ENCODE measurements at places on chromosomes 5 and 9.

DNA sequence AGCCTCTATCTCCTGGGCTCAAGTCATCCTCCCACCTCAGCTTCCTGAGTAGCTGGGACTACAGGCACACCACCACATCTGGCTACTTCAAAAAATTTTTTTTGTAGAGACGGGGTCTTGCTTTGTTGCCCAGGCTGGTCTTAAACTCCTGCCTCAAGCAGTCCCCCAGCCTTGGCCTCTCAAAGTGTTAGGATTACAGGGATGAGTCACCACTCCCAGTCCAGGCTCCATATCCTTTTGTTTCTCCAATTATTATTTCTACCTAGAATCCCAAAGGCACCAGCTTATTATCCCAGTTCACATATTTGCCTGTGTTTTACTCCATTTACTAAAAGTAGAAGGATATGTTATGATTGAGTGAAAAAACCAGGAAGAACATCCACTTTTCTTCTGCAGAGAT is 84.9 kb downstream of the TEK start:
- DNase-seq, result no peak

- no peak for DNase-seq
Measured at GRCh38 chr9:89670114-89670513, 65.3 kb downstream of the GADD45G start.

- DNase-seq, result peak; percentile 20
Measured at GRCh38 chr5:16626696-16627264, 10.0 kb upstream of the RETREG1 start.

- DNase-seq, result no peak
Measured at GRCh38 chr5:89435347-89435746, 552.4 kb upstream of the MEF2C start.

- DNase-seq, result no peak
Measured at GRCh38 chr9:128554155-128554862, 1.9 kb downstream of the SPTAN1 start.

- DNase-seq, result no peak
Measured at GRCh38 chr5:87150630-87151029, 117.1 kb upstream of the RASA1 start.

DNA sequence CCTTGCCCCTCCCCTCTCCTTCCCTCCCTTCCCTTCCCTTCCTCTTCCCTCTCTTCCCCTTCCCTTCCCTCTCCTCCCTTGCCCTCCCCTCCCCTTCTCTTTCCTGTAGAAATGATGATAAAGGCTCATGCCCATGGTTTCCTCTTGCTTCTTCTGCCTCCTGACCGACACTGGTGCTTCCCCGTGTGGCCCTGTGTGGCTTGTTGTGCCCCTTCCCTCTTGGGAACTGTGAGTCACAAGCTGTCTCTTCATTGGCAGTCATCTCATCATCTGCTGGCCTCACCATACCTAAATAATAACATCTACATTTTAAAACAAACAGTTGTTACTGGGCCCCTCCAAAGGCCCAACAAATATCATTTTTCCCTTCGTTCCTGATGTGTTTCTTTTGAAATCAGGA is 11.7 kb upstream of the CARNMT1 start:
- DNase-seq, result no peak

- DNase-seq, result no peak
Measured at GRCh38 chr5:178786859-178787499, 56.5 kb upstream of the ZNF354A start.

DNA sequence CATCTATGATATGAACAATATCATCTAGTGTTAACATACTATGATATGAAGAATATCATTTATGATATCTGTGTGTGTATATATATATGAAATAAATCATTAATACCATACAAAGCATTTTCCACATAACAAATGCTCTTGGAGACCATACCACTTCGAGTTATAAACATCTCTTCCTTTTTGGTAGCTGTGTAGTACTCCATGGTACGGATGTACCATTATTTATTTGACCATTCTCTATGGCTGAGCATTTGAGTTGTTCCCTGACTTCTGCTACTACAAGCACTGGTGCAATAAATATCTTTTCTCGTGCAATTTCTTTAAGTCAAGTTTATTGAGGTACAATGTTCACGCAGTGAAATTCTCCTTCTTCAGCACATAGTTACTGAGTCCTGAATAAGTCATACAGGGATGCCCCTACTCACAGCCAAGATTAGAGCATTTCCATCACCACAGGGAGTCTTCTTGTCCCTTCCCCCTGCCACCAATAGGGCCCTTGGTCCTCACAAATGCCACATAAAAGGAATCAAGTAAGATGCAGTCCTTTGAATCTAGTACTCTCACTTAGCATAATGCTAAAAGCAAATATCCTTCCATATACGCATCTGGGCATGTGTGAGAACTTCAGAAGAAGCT is 75.2 kb upstream of the SLC25A48 start:
- no peak for DNase-seq

DNA sequence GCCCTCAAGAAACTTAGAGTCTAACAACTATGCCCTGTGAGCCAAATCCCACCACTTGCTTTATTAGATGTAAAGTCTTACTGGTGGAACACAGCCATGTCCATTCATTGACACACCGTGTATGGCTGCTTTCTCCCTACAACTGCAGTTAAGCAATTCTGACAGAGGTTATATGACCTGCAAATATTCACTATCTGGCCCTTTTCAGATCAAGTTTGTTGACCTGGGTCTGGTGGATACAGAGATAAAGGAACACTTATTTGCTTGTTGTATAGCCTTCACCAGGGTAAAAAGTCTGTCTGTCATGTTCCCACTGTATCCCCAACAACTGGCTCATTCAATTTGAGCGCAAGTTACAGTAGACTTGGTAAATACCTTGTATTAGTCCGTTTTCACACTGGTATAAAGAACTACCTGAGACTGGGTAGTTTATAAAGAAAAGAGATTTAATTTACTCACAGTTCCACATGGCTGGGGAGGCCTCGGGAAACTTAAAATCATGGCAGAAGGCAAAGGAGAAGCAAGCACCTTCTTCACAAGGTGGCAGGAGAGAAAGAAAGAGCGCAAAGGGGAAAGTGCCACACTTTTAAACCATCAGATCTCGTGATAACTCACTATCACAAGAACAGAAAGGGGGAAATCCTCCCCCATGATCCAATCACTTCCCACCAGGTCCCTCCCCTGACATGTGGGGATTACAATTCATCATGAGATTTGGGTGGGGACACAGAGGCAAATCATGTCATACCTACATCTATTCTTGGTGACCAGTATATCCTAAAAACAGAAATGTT is 27.9 kb downstream of the DEPDC1B start:
- no peak for DNase-seq

DNA sequence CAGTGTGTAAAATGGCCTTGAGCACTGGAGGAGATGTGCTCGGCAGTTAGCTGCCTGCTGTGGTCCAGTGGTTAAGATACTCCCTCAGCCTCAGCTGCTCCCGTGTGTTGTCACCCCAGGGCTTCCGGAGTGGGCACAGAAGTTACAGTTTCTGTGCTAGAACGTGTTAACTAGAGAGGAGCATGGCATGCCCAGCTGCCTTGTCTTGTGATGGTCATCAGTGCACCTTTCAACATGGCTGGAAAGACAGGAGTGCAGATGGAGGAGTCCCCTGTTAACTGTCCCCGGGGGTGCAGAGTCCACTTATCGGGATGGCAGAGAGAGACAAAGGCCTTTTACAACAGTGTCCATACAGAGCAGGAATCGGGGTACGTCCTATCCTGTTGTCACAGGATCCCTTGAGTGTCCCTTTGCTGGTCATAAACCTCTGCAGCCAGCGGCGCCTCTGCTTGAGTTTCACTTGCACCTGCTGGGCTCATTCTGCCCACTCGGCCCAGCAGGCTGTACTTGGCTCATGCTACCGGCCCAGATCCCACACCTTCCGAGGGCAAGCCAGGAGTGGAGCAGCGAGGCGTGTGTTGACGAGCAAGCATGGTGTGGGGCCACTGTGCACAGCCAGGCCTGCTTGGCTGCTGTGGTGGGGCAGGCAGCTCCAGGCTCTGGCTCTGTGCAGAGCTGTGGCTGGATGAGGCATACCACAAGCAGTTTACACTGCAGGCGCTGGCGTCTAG is 112.6 kb downstream of the EHMT1 start:
- DNase-seq, result no peak

GRCh38 chr9:94478755-94479730 is 75.8 kb upstream of the PCAT7 start:
- DNase-seq, result no peak

- DNase-seq, result no peak
Measured at GRCh38 chr9:13817754-13818278, 496.1 kb downstream of the NFIB start.

DNA sequence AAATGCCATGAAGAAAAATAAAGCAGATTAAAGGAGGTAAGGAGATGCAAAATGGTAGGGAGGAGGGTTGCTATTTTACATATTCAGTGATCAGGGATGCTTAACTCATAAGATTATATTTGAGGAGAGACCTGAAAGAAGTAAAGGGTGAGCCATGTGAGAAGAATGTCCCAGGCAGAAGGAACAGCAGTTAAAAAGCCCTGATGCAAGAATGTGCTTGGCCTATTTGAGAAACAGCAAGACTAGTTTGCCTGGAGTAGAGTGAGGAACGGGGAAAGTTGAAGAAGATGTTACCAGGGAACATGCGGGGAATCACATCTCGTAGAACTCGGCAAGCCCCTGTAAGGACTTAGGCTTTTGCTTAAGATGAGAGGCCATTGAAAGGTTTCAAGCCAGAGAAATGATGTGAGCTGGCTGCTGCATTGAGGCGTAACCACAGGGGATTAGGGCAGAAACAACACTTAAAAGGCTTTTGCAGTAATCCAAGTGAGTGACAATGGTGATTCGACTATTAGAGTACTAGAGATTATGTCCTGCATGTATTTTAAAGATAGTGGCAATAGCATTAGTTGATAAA is 198.7 kb downstream of the VPS13A start:
- no peak for DNase-seq

GRCh38 chr5:175712313-175712680 is 54.4 kb downstream of the HRH2 start:
- DNase-seq, result no peak

GRCh38 chr5:176700239-176700847 is 53.1 kb downstream of the TSPAN17 start:
- no peak for DNase-seq

- no peak for DNase-seq
Measured at GRCh38 chr9:122949696-122950095, 8.9 kb downstream of the RABGAP1 start.

GRCh38 chr9:117470902-117471301 is 56.0 kb upstream of the ASTN2 start:
- DNase-seq, result no peak

GRCh38 chr5:67337751-67338150 is 141.2 kb upstream of the CD180 start:
- DNase-seq, result no peak

- DNase-seq, result no peak
Measured at GRCh38 chr5:124342986-124343385, 403.5 kb downstream of the ZNF608 start.

- no peak for DNase-seq
Measured at GRCh38 chr5:116872986-116873385, 298.4 kb upstream of the SEMA6A start.

- DNase-seq, result peak; percentile 76
Measured at GRCh38 chr9:115013998-115014397, 83.6 kb upstream of the TNFSF8 start.

- DNase-seq, result no peak
Measured at GRCh38 chr9:95935861-95936578, 60.5 kb downstream of the ERCC6L2 start.
